ENCODE measurements at places on chromosomes 3 and 15.

GRCh38 chr3:195401943-195402342, 40.9 kb downstream of the ACAP2 start:
- H3K36me3 ChIP-seq, result no peaks in the 10 kb centered on the region
- H3K4me1 ChIP-seq, result 0 out of 2 replicates have a peak, but pooled peaks cover 3% of the 10 kb centered on the region
- no peak overlapping the region for H3K27ac ChIP-seq
- H3K4me3 ChIP-seq, result no peak overlapping the region

GRCh38 chr3:64905906-64906410, 218.2 kb upstream of the ADAMTS9 start:
- DNase-seq, result no peak
- H3K4me1 ChIP-seq, result peaks cover 5% of the 10 kb centered on the region
- no peak overlapping the region for H3K4me3 ChIP-seq
- no peak overlapping the region for H3K27ac ChIP-seq

GRCh38 chr3:170802164-170803151, 67.5 kb downstream of the RPL22L1 start:
- H3K27me3 ChIP-seq, result no peaks in the 10 kb centered on the region
- peak; percentile 99 for DNase-seq
- H3K27ac ChIP-seq, result peak overlapping the region; percentile 97

- no peaks in the 10 kb centered on the region for H3K27me3 ChIP-seq
- H3K36me3 ChIP-seq, result peaks cover 7% of the 10 kb centered on the region
- H3K4me3 ChIP-seq, result peak within 1 kb of the TSS; percentile 45
- peaks cover 21% of the 10 kb centered on the region for H3K4me1 ChIP-seq
These were observed at the start of gene ZBTB38 for GRCh38 chr3:141368062-141368924. Gene ZBTB38 (plus strand): TSS chr3:141368504. CDS start chr3:141442389, 73,885 bp downstream.

GRCh38 chr3:4270720-4271119, 32.4 kb upstream of the SETMAR start:
- DNase-seq, result no peak
- H3K36me3 ChIP-seq, result no peaks in the 10 kb centered on the region
- no peak overlapping the region for H3K27ac ChIP-seq
- H3K27me3 ChIP-seq, result no peaks in the 10 kb centered on the region
- no peak overlapping the region for H3K4me3 ChIP-seq

- no peak for DNase-seq
- no peak overlapping the region for H3K27ac ChIP-seq
- H3K36me3 ChIP-seq, result no peaks in the 10 kb centered on the region
- H3K27me3 ChIP-seq, result no peaks in the 10 kb centered on the region
These were observed 36.2 kb upstream of the AADACL2 start for GRCh38 chr3:151697496-151697895.

- no peak overlapping the region for H3K4me3 ChIP-seq
- no peaks in the 10 kb centered on the region for H3K27me3 ChIP-seq
- no peaks in the 10 kb centered on the region for H3K4me1 ChIP-seq
These were observed 17.9 kb downstream of the FRMD5 start for GRCh38 chr15:44177139-44177538.

- H3K4me3 ChIP-seq, result no peak overlapping the region
- H3K27ac ChIP-seq, result peak overlapping the region; percentile 39
- peaks cover 10% of the 10 kb centered on the region for H3K4me1 ChIP-seq
- peak; percentile 52 for DNase-seq
These were observed 108.0 kb downstream of the FBN1 start for GRCh38 chr15:48537271-48538113.

DNA sequence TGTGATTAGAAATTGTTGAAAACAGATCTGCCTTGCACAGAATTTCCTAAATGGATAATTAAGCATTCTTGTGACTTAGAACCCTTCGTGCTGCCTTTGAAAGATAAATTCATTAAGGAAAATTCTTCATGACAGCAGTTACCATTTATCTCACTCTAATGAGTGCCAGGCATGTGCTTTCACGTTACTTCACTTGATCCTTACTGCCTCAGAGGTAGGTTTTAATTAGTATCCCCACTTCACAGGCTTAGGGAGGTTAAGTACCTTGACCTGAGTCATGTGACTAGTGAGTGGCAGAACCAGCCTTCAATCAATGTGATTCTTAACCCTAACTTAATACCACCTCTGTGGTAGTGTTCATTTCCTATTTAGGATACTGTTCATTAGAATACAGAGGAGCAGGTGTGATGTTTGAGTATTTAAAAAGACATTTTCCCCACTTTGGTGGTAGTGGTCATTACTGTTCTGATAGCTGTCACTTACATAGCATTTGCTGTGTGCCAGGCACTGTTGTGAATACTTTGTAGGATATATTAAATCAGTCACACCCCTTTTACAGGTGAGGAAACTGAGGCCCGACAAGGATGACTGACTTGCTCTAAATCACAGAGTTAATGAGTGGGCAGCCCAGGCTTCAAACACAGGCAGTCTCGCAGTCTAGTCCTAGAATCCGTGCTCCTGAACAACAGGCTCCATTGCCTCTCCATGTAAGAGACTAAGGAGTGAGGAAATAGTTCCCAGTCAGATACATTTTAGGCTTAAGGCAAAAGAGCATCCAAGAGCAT, 57.9 kb downstream of the RLBP1 start:
- H3K4me1 ChIP-seq, result peaks cover 14% of the 10 kb centered on the region
- H3K27me3 ChIP-seq, result no peaks in the 10 kb centered on the region
- no peak for DNase-seq
- no peak overlapping the region for H3K27ac ChIP-seq
- peaks cover 6% of the 10 kb centered on the region for H3K36me3 ChIP-seq

- no peaks in the 10 kb centered on the region for H3K27me3 ChIP-seq
- no peaks in the 10 kb centered on the region for H3K36me3 ChIP-seq
- no peak overlapping the region for H3K4me3 ChIP-seq
- DNase-seq, result no peak
- peaks cover 4% of the 10 kb centered on the region for H3K4me1 ChIP-seq
- H3K27ac ChIP-seq, result no peak overlapping the region
These were observed 98.6 kb downstream of the ALCAM start for GRCh38 chr3:105465251-105465853.

- no peaks in the 10 kb centered on the region for H3K27me3 ChIP-seq
- no peak overlapping the region for H3K4me3 ChIP-seq
- no peak overlapping the region for H3K27ac ChIP-seq
- H3K36me3 ChIP-seq, result peaks cover 4% of the 10 kb centered on the region
- no peaks in the 10 kb centered on the region for H3K4me1 ChIP-seq
These were observed 46.1 kb downstream of the XYLB start for GRCh38 chr3:38392604-38393163.

GRCh38 chr3:100880072-100880471, 113.1 kb downstream of the ABI3BP start:
- H3K36me3 ChIP-seq, result no peaks in the 10 kb centered on the region
- peak; percentile 19 for DNase-seq
- no peak overlapping the region for H3K27ac ChIP-seq
- H3K4me3 ChIP-seq, result no peak overlapping the region

DNA sequence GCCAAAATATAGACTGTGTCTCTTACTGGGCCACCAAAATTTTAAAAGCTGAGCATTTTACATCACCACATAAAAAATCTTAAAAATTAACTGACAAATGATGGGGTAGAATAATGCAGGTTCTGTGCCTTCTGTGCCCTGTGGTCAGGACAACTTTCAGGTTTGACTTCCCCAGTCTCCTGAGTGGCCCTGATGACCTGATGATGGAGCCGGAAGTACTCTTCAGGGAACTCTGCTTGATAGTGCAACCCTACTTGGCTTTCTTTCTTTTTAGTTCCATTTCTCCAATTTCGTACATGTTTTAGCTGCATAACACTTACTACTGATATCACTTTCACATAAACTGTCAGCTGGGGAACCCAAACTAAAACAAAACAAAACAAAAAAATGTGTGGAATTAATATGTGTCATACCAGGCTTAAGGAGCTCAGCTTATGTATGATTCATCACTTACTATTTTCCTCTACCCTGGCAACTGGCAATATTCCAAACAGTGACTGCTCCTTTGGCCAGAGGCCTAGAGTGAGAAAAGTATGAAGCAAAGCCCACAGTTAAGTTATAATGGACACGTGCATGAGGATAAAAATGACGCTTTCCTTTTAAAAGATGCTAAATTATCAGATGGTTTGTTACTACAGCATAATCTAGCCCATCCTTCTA, 194.3 kb downstream of the BCHE start:
- H3K27me3 ChIP-seq, result no peaks in the 10 kb centered on the region
- no peaks in the 10 kb centered on the region for H3K4me1 ChIP-seq
- H3K27ac ChIP-seq, result peak overlapping the region; percentile 32
- DNase-seq, result peak; percentile 98
- H3K36me3 ChIP-seq, result no peaks in the 10 kb centered on the region

DNA sequence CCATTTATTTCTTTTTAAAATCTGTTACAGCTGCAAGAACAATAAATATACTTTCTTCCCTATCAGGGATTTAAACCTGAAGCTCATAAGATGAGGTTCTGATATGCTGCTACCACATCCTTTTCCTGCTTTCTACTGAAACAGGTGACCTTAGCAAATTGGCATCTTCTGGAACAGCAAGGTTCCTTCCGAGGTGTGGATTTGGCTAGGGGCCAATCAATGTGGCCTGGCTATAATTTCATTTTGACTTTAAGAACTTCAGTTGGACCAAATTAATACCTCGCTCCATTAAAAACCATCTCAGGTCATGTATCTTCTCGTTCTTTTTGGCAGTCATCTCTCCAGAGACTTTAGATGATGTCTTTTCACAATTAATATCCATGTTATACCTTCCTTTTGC, 53.4 kb upstream of the C3orf80 start:
- H3K4me3 ChIP-seq, result no peak overlapping the region
- no peak for DNase-seq
- no peaks in the 10 kb centered on the region for H3K27me3 ChIP-seq
- no peak overlapping the region for H3K27ac ChIP-seq
- H3K36me3 ChIP-seq, result no peaks in the 10 kb centered on the region

- H3K4me1 ChIP-seq, result no peaks in the 10 kb centered on the region
- H3K27ac ChIP-seq, result no peak overlapping the region
- no peak for DNase-seq
- no peaks in the 10 kb centered on the region for H3K36me3 ChIP-seq
- H3K4me3 ChIP-seq, result no peak overlapping the region
These were observed 118.1 kb upstream of the SLC6A11 start for GRCh38 chr3:10697918-10698317.

DNA sequence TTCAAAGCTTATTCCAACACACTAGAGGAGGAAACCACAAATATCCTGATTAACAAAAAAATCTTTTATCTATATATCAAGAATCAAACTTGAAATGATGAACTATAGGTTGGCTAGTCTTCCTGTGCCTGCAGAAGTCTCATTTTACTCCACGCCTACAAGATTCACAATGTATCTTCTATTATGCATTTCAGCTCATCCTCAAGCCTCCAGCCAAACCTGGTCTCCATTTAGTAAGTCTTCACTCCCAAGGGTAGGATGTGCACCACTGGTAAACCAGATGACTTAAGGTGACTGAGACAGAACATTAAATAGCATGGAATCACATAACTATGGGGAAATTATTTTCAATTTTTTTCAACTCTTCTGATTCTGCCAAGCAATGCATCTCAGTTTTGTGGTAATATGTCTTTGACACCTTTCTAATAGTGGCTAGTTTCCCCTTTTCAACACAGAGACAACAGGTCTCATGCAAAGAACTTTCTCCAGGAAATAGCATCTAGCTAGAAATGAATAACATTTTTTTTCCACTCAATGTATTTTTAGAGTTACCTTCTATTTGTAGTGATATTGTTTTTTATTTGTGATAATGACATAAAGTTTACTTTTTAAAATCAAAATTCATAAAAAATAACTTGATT, 166.9 kb downstream of the TNIK start:
- H3K27ac ChIP-seq, result no peak overlapping the region
- DNase-seq, result no peak
- no peaks in the 10 kb centered on the region for H3K36me3 ChIP-seq
- no peaks in the 10 kb centered on the region for H3K4me1 ChIP-seq

DNA sequence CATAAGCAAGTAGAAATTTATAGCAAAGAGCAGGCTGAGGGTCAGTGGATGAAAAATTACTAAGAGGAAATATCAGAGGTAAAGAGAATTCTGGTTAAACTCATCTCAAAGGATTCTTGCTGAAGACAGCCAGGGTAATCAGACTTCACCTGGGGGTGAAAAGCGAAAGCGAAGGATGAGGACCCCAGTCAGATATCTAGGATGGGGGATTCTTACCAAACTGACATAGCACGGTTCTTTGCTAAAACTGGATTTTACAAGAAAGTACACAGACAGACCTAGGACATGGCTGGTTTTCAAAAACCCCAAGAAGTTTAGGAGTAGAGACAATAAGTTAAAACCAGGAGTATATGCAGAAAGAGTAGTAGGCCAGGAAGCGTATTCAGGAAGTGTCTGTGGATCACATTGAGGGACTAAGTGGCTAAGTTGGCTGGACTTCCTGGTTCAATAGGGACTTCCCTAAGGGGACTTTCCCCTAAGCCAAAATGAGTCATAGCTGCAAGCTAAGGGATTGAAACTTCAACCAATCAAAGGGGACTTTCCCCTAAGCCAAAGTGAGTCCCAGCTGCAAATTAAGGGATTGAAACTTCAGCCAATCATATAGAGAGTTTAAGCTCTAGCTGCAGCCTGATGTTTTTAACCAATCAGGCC, 2.4 kb upstream of the CFAP91 start:
- no peak overlapping the region for H3K4me3 ChIP-seq
- H3K4me1 ChIP-seq, result 0 out of 2 replicates have a peak, but pooled peaks cover 2% of the 10 kb centered on the region
- no peaks in the 10 kb centered on the region for H3K36me3 ChIP-seq
- no peak overlapping the region for H3K27ac ChIP-seq
- peak; percentile 57 for DNase-seq

GRCh38 chr3:186044968-186045367, 63.9 kb downstream of the ETV5 start:
- DNase-seq, result peak; percentile 53
- H3K4me3 ChIP-seq, result no peak overlapping the region
- peaks cover 18% of the 10 kb centered on the region for H3K36me3 ChIP-seq
- H3K27me3 ChIP-seq, result peaks cover 2% of the 10 kb centered on the region
- H3K4me1 ChIP-seq, result peaks cover 7% of the 10 kb centered on the region
- no peak overlapping the region for H3K27ac ChIP-seq

DNA sequence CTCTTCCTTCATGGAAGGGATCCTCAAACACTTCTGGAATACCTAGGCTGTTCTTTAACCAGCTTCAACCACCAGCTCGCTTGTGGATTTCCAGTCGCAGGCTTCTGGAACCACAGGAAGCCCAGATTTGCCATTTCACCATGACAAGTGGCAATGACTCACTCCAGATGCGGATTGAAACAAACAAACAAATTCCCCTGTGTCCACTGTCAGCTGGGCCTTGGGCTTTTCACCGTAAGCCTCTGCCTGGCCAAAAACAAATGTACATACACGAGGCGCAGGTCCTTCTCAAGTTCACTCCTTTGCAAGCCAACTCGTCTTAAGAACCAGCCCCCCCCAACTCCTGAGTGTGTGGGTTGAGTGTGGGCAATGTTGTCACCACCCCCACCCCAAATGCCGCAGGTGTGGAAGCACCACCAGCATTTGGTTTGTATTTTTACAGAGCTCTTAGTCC, 8.8 kb downstream of the BCL6 start:
- H3K4me3 ChIP-seq, result no peak overlapping the region
- no peak overlapping the region for H3K27ac ChIP-seq
- peak; percentile 74 for DNase-seq
- H3K36me3 ChIP-seq, result peaks cover 14% of the 10 kb centered on the region
- no peaks in the 10 kb centered on the region for H3K27me3 ChIP-seq

DNA sequence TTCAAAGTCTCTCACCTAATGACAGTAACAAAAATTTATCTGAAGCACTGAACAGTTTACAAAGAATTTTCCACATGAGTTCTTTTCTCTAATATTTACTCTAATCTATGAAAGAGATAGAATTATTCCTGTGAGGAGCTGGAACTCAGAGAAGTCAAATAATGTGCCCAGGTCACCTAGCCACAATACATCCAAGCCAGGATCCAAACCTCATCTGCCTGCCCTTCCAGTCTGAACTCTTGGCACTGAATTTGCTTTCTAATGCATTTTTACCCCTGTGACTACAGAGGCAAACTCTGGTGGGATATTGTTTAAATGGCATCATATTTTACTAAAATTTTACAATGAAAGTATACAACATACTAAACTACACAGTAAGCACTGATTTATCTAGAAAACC, 191.4 kb upstream of the RORA start:
- H3K4me1 ChIP-seq, result no peaks in the 10 kb centered on the region
- H3K4me3 ChIP-seq, result no peak overlapping the region
- no peak overlapping the region for H3K27ac ChIP-seq
- no peak for DNase-seq
- H3K27me3 ChIP-seq, result no peaks in the 10 kb centered on the region
